ENCODE measurements at places on chromosomes 11 and 22. TPM values are rescaled to one million over a fixed set of nuclear protein-coding genes. Genes with fewer than 3 reads are reported as not detected.

DNA sequence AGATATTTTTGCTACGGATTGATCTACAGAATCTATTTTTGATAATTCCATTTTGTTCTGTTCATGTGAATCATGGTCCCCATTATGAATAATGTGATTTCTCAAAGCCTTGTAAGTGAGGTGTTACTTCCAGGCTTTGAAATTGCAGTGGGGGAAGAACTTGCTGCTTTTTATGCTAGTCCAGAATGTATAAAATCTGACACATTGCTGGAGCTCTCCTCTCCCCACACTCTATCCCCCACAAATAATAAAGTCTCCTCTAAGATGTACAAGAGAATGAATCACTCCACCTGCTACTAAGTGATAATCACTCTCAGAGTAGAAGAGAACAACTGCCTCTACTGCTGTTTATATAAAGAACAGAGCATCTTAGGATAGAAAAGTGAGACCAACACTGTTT lies 5.9 kb upstream of the RAB6A start:
- no peak for DNase-seq

Gene CRYBA4
- not detected for total RNA-seq

Gene OR2D2
- total RNA-seq, result not detected

Gene TIMP3
- total RNA-seq, result 17.6 TPM

DNA sequence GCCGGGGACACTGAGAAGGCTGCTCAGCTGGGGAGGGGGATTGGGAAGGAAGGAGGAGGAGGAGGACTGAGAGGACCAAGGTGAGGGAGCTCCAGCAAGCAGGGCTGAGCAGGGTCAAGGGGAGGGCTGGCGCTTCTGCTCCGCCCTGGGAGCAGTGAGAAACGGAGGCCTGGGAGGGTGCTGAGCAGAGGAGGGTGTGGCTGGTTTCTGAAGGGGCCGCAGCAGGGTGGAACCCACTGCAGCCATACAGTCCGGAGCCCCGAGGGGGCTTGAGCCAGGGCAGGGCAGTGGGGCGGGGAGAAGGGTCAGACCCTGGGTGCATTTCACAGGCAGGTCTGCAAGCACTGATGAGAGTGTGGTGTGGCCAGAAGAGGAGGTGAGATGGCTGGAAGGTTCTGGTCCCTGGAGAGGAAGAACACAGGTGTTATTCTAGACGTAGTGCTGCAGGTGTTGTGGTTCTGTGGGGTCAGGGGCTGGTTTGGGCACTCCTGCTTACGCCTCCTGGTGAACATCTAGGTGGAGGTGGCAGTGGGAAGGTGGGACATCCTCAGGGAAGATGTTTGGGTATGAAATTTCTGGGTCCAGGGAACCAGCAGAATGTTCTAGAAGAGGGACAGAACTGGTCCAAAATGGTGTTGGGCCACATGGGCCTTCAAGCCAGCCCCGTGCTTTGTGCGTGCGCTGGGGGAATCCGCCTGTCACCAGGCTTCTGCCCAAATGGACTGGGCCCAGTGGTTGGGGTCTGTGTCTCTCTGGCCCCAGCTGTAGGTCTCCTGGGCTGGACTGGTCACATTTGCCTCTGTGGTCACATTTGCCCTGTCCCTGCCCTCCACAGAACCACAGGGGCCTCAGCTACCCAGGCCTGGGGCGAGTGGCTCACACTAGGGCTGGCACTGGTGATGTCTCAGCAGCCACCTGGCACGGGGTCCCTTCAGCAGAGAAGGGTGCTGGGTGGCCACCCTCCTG lies 714.7 kb downstream of the BRD1 start:
- no peak for DNase-seq

DNA sequence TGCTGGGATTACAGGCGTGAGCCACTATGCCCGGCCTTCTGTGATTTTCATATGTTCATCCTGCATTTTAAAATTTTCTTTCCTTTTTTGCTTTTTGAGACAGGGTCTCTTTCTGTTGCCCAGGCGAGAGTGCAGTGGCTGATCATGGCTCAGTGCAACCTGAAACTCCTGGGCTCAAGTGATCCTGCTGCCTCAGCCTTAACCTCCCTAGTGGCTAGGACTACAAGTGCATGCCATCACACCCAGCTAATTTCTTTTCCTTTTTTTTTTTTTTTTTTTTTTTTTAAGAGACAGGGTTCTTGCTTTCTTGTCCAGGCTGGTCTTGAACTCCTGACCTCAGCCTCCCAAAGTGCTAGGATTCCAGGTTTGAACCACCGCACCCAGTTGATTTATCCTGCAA lies 54.1 kb upstream of the WT1 start:
- DNase-seq, result no peak

Gene KCNJ5
- 0.46 TPM for total RNA-seq

DNA sequence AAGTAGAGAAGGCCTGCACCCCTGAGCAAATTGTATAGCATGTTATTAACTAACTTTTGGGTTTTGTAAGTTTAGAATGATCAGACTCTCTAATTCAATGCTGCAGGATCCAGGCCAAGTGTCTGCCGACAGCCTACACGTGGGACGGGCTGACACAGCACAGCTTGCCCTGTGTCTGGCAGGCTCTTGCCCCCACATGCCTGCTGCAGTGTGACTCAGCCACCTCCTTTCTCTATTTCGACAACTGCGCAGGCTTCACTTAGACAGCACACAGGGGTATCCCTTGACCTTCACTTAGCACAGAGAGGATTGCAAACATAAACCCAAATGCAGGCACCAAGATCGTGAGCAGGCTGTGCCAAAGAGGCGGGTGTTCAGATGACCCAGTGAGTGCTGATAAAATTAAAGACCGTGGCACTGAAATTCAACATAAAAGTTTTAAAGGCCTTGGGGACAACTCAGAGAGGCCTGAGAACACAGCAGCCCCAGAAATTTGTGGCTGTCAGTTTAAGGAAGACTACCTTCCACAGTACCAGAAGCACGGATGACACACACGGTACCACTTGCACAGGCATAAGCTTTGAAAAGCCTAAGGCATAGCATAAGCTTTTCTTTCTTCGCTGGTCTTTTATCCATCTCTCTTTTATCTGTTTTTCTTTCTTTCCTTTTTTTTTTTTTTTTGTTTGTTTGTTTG lies 37.8 kb downstream of the SCN3B start:
- DNase-seq, result no peak

- DNase-seq, result peak; percentile 92
Observed at GRCh38 chr11:35082321-35083180, 56.4 kb upstream of the CD44 start.

GRCh38 chr11:936199-936598 lies 10.5 kb downstream of the AP2A2 start:
- no peak for DNase-seq

Gene NEFH
- not detected for total RNA-seq

Gene PARVB
- 2.3 TPM for total RNA-seq

DNA sequence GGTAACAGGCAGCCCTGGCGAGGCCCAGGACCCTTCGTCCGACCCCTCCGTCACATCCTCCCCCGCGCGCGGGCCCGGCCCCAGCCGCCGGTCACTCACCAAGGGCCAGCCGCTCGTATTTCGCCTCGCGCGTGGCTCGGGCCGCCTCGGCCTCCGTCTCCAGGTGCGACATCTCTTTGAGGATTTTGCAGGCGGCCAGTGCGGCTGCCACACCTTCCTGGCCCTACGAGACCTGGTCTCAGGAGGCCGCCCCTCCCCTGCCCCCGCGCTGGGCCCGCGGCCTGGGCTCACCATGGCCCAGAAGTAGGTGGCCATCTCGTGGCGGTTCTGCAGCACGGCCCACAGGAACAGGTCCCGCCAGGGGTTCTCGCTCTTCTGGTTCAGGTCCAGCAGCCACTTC lies 14.1 kb downstream of the TSSC4 start:
- no peak for DNase-seq

- no peak for DNase-seq
Observed at GRCh38 chr11:11336664-11337063, 16.4 kb downstream of the CSNK2A3 start.

- DNase-seq, result peak; percentile 26
Observed at GRCh38 chr22:19942157-19943081, 801 bp upstream of the TXNRD2 start.

Gene ZNF215
- not detected for total RNA-seq

GRCh38 chr22:23020659-23021293 lies 49.5 kb upstream of the GNAZ start:
- DNase-seq, result no peak

GRCh38 chr22:38246692-38247091 lies 26.1 kb downstream of the TMEM184B start:
- no peak for DNase-seq

DNA sequence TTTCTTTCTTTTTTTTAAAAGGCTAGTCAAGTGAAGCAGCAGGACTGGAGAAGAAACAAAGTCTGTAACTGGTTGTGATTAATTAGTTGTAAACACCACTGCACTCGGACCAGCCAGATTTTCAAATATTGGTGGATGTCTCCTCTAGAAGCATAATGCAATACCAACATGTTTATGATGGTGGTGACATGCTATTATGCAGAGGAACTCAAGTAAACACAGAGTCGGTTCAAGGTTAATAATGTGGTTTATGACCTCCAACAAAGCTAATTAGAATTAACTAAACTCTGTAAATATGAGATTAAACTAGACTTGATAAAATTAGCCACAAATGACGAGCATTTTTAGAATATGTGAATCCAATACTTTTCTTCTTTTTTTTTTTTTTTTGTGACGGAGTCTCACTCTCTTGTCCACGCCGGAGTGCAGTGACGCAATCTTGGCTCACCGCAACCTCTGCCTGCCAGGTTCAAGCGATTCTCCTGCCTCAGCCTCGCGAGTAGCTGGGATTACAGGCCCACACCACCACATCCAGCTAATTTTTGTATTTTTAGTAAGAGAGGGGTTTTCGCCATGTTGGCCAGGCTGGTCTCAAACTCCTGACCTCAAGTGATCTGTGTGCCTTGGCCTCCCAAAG lies 11.8 kb upstream of the AGBL2 start:
- no peak for DNase-seq

DNA sequence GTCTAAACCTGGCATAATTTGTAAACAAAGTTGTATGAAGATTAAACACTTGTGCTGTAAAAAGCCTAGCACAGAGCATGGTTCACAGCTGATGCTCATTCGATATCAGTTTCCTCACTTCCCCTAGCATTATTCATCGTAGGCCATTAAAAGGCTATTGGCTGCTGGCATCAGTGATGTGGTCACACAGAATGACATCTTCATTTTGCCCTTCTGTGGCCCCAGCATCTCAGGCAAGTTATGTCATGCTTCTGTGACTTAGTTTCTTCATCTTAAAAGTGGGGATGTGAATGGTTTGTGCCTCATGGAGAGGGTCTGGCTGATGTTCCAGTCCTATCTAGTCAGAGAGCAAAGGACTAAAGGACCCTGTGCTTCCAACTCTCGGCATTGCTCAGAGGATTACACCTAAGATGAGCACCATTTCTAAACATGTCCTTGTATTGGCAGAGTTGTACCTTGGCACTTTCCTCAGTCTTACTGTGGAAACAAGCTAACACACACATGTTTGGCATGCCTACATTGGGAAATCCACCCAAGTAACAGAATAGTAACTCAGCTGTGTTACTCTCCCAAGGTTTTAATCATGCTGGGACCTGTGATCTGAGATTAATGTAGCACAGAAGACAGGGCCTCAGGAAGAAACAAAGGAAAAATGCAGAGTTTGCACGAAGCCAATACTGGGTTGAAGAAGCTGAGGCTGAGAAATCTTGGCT lies 83.5 kb upstream of the OR9Q1 start:
- DNase-seq, result no peak

Gene PLEKHB1
- 10.2 TPM for total RNA-seq

Gene CRKL
- total RNA-seq, result 29.1 TPM

Gene MMP10
- 2.5 TPM for total RNA-seq

Gene ASCL2
- total RNA-seq, result not detected

All from A172 (cell line).